NCI-H1417 treated with DMSO at 0.1 percent for 48 hours (cell line): ENCODE measurements at places on chromosomes 2 and 18.

- no peak for DNase-seq
These were observed 3.0 kb downstream of the COL5A2 start for GRCh38 chr2:189176516-189176915.

GRCh38 chr2:73915437-73915993 is 11.2 kb upstream of the DGUOK start:
- DNase-seq, result no peak

DNA sequence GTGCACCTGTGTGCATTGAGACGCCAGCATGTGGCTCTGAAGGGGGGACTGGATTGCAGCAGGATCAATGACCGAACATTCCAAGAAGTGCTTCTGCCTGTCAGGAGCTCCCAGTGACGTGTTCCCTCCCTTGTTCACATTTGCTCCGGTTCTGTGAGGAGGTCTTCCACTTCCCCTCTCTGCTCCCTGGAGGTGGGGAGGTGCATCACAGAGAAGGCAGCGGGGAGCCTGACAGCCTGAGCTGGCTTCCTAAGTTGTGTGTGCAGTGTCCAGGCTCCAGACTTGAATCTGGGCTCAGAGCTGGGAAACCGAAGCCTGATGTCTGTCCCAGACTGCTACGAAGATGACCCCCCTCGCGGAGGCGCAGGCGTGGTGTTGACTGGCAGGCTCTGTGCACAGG is 171.0 kb downstream of the KLHL29 start:
- no peak for DNase-seq

- DNase-seq, result no peak
These were observed 113.6 kb downstream of the DIS3L2 start for GRCh38 chr2:232075080-232075479.

- DNase-seq, result no peak
These were observed 330.5 kb downstream of the AGAP1 start for GRCh38 chr2:235824331-235824730.

DNA sequence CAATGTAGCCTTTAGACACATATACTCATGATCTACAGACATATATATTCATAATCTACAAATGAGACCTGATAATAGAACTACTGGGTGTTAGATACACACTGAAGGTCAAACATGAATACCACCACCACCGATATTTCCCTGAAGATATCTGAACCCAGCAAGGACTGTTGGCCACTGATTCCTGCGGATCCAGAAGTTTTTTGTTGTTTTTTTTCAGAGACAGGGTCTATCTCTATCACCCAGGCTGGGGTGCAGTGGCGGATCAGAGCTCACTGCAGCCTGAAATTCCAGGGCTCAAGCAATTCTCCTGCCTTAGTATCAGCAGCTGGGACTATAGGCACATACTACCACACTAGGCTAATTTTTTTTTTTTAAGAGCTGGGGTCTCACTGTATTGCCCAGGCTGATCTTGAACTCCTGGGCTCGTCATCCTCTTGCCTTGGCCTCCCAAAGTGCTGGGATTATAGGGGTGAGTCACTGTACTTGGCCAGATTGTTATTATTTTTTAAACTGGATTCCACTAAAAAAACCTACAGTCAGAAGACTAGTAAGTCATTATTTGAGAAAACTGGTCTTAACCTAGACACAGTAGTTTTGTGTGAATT is 1.8 kb downstream of the METTL5 start:
- no peak for DNase-seq

DNA sequence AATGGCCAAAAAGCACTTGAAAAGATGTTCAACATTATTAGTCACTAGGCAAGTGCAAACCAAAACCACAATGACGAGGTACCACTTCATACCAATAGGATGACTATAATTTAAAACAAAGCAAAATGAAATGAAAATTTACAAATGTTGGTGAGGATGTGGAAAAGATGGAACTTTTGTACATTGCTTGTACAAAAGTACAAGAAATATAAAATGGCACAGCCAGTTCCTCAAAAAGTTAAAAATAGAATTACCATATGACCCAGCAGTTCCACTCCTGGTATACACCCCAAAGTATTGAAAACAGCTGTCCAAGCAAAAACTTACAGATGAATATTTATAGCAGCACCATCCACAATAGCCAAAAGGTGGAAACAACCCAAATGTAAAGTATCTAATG is 107.8 kb upstream of the XPO1 start:
- no peak for DNase-seq

GRCh38 chr2:105879803-105880300 is 135.1 kb downstream of the NCK2 start:
- no peak for DNase-seq

GRCh38 chr2:45260946-45261345 is 251.7 kb upstream of the SIX2 start:
- DNase-seq, result no peak

DNA sequence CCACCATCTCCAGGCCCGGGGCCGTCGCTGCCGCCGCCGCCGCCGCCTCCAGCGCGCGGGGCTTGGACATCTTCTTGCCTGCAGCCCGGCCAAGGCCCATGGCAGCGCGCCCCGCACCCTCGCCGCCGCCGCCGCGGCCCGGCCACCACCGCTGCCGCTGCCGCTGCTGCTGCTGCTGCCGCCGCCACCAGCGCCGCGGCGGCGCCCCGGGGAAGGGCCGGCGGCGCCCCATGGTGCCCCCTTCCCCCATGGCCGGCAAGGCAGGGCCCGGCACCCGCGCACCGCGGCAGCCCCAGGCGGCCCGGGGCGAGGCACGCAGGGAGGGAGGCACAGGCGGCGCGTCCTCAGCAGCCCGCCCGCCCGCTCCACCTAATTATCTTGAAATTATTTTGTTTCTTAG is 3057.4 kb downstream of the RPIA start:
- DNase-seq, result no peak

DNA sequence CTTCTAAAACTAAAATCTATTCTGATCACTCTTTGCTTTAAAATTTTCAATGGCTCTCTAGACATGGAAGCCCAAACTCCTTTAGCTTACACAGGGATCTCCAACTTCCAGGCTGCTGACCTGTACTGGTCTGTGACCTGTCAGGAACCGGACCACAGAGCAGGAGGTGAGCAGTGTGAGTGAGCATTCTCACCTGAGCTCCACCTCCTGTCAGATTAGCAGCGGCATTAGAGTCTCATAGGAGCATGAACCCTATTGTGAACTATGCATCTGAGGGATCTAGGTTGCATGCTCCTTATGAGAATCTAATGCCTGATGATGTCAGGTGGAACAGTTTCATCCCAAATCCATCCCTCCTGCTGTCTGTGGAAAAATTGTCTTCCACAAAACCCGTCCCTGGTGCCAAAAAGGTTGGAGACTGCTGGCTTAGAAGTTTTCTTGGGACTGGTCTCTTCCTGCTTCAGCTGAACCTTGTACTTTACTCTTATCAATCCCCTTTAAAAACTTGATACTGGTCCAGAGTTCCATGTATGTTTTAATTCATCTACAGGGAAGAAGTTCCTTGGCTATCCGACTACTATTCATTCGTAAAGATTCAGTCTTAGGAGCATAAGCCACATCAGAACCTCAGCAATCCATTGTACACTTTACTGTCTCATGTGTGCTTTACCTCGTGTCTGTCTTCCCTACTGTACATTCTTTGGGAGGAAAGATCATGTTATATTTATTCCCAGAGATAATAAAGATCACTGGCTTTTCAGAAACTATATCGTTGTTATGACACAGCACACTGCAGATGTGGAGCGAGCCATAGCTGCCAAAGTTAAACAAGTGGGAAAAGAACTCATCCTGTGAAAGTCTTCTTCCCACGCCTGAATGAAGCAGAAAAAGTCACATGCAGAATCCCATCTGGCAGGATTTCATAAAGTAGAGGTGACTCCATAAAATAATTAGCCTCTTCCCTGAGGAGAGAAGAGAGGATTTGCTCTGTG is 183.8 kb downstream of the LRATD1 start:
- no peak for DNase-seq

- DNase-seq, result no peak
These were observed 24.0 kb upstream of the CCBE1 start for GRCh38 chr18:59721211-59721610.

DNA sequence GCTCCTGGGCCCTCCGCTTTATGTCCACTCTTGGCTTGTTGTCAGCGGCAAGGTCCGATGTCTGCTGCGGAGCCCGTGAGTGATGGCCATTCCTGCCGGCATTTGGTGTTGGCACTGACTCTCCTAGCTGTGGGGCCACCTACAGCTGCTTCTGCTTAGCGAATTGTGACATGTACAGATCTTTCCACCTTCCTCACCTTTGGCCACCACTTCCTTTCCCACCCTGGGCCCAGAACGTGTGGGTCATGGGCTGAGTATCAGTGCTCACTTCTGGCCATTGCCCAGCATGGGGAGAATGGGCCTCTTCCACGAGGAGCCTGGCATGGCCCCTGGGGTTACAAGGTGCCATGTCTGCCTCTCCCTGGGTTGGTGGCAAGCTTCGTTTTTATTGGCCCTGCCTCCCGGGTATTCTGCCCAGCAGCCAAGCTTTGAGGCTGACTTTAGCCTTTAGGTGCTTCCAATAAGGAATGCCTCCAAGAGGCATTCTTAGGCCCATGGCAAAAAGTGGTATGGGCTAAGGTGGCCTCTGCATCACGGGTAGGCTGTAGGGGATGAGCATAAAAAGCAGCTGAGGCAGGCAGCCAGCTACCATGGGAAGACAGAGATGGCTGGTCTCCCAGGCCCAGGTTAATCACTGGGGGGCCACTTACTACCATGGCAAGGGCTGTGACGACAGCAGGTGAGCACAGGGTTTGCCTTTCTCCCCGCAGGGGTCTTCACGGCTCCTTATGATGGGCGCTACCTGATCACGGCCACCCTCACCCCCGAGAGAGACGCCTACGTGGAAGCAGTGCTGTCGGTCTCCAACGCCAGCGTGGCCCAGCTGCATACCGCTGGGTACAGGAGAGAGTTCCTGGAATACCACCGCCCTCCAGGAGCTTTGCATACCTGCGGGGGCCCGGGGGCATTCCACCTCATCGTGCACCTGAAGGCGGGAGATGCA is 65.8 kb downstream of the EMILIN2 start:
- DNase-seq, result no peak

- DNase-seq, result no peak
These were observed 53.4 kb upstream of the LINC00305 start for GRCh38 chr18:64202210-64202836.

DNA sequence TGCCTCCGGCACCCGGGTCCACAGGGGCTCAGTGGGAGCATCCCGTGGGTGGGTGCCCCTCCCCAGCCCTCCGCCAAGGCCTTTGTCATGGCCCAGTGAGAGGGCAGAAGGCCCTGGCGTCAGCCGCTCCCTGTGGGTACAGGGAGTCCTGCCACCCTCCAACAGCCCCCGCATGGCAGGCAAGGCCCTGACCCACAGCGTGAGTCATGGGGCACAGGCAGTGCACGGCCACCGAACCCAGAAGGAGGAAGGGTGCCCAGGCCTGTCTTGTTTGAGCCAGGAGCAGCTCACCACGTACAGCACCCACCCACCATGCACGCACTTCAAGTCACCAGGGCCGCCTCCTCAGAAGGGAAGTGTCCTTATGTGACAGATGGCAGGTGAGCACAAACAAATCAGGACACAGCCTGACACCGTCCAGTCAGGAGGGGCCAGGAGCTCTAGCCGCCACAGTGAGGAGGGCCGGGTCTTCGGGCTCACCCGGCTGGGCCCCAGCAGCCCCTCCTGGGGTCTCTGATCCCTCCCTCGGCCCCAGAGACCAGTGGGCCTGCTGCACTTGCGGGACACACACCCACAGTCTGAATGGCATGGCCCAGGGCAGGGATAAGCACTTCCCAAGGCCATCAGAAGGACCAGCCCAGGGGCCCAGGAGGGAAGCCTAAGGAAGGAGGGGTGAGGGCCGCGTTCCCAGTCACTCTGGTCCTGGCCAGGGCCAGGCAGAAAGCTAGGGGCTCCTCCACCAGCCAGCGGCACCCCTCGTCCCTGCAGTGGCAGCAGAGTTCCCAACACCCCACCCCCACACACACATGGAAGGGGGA is 25.8 kb downstream of the BIN1 start:
- DNase-seq, result no peak

GRCh38 chr2:54945391-54946219 is 104.6 kb downstream of the RTN4 start:
- no peak for DNase-seq

GRCh38 chr18:45015788-45016128 is 335.1 kb downstream of the SETBP1 start:
- no peak for DNase-seq

- DNase-seq, result no peak
These were observed 723 bp upstream of the SLC30A3 start for GRCh38 chr2:27263287-27264252.

DNA sequence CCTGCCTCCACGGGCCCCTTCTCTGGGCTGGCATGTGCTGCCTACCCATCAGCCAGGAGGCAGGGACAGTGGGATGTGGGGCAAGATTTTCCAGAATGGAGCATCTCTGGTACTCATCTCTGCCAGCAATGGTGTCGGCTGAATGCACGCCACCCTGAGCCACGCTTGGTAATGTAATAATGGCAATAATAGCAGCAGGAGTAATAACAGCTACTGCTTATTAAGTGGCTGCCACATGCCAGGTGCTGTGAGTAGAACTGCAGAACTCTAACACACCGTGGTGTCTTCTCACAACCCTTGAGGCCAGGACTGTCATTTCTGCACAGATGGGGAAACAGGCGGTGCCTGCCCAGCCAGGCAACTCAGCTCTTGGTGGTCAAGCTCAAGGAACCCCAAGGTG is 113.6 kb downstream of the CELF4 start:
- DNase-seq, result peak; percentile 62

- DNase-seq, result no peak
These were observed 190.1 kb downstream of the HAUS1 start for GRCh38 chr18:46294318-46294717.

- no peak for DNase-seq
These were observed 8.6 kb downstream of the ERFE start for GRCh38 chr2:238167344-238167715.

DNA sequence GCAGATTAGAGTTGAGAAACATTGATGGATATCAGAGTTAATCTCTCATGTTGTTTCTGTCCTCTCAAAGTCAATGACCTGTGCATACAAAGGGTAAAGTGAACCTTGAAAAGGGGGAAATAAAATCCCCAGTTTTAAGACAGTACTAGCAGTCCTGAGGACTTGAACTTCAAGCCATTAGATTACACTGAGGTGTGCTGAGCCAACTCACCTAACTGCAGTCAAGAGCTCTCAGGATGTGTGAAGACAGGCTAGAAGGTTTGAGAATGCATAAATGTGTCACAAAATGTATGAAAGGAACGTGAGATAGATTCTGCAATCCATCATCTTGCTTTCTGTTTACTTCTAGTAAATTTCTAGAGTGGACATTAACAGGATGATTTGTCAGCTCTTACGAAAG is 35.5 kb downstream of the DOCK10 start:
- no peak for DNase-seq

DNA sequence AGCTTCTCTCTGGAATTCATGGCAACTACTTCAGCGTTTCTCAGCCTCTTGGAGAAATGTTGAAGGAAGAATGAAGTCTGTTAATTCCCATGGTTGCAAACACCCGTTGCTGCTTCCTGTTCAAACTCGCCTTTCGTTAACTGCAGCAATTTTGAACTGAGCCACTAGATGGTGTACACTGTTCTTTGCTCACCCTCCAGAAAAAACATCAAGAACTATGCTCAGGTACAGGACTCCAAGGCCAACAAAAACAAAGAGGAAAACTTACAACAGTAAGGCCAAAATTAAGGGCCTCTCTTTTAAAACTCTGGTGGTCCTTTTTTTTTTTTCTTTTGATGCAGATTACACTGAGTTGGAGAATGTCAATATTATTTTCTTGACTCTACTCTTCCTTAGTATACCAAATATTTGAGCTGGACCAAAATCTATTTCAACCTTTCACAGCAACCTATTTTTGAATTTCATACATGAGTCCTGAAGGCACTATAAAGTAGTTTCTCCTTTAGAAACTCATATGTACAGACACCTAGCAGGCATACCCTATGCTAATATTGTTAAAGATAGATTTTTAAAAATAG is 58.2 kb downstream of the KLHL14 start:
- DNase-seq, result peak; percentile 29

GRCh38 chr2:79630060-79630459 is 117.2 kb downstream of the CTNNA2 start:
- DNase-seq, result no peak
